ENCODE measurements at places on chromosomes 4 and X.
A peak's percentile ranks its signal among the peaks of the same experiment; 100 is the strongest.

- DNase-seq, result no peak
These were observed 465.1 kb downstream of the PDHA2 start for GRCh38 chr4:96305030-96305429.

DNA sequence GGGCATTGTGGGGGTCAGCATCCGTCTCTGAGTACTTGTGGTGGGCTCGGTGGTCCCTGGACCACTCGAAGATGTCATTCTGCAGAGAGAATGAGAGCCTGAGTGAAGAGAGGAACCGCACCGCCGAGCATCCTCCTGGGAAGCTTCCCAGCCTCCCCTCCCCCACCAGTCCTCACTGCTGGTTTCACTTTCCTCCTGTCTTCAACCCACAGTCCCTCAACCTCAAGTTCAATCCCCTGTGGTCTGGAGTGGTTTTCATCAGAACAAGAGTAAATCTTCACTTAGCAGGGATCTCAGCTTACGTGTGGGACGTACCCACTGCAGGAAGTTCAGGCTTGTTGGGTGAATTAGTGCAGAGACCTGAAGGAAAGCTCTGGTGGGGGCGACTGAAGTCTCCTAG is 117.8 kb downstream of the SCD5 start:
- no peak for DNase-seq

- DNase-seq, result no peak
These were observed 764 bp downstream of the PDGFRA start for GRCh38 chr4:54229631-54230483.

- DNase-seq, result no peak
These were observed 268.4 kb downstream of the PPP3CA start for GRCh38 chr4:101078950-101079349.

GRCh38 chr4:189807031-189807430 is 133.6 kb upstream of the FRG1 start:
- DNase-seq, result no peak

- DNase-seq, result no peak
These were observed at the start of gene WAS for GRCh38 chrX:48683411-48683982. Gene WAS (plus strand): TSS chrX:48683799. CDS start chrX:48683854, 55 bp downstream.

GRCh38 chrX:119041175-119041574 is 31.6 kb upstream of the CT47C1 start:
- no peak for DNase-seq

- DNase-seq, result no peak
These were observed 192.2 kb downstream of the BCOR start for GRCh38 chrX:39905538-39905891.

GRCh38 chr4:99587803-99588202 is 13.2 kb downstream of the MTTP start:
- no peak for DNase-seq

DNA sequence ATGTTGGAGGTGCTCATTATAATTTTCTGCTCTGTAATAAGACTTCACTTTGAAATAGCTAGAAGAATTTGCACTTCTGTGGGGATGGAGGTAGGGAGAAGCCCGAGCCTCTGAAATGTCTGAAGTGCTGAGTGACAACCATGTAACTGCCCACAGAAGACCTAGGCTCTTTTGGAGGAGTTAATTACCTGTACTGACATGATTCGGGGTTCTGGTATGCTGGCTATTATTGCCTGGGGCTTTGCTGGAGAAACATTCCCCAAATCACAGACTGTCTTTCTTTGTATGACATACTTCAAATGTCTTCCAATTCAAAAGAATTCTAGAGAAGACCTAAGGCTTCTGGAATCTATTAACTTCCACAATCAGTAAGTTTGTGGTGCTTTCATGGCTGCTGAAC is 211.2 kb upstream of the POF1B start:
- DNase-seq, result no peak

DNA sequence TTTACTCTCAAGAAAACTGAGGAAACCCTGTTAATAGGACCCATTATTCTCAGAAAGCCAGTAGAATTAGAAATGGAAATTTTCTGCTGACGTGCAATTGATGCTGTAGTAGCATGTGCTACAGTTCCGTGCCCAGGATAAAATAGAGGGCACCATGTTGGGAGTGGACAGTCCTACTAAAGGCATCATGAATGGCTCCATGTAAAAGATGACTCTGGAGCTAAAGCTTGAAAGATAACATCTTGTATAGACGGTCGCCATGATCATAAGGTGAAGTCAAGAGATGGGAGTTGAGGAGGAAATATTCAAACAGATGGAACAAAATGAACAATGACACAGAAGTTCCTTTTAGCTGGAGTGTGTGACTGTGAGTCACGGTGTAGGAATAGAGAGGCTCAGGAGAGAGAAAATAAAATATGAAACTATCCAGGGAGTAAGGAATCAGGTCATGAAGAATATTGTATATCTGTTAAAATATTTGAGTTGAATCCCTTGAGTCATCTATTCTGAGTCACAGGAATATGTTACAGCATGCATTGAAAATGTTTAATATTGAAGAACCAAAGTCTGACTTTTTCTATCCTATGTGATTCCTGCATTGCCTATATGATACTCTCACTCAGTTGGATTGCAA is 31.8 kb downstream of the ANXA10 start:
- no peak for DNase-seq

- DNase-seq, result no peak
These were observed 80.5 kb upstream of the SLC4A4 start for GRCh38 chr4:71258323-71258722.

GRCh38 chrX:40174001-40174853 is 76.5 kb upstream of the BCOR start:
- DNase-seq, result peak; percentile 78

DNA sequence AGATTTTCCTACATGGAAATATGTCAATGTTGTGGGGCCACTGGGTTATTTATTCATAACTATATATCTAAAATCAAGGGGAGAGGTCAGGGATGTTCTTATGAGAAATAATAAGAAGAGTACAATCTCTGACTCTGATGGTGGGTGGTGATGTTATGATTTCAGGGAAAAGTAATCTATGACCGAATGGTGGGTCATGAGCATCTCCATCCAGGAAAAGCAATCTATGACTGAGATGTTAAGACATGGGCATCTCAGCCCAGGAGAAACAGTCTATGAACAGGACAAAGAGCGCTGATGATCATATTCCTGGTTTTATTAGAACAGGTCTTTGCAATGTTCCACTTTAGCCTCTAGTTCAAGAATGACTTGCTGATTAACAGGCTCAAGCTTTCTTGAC is 137.1 kb downstream of the ARSF start:
- no peak for DNase-seq

- DNase-seq, result no peak
These were observed 12.1 kb upstream of the MANBA start for GRCh38 chr4:102772738-102773340.

DNA sequence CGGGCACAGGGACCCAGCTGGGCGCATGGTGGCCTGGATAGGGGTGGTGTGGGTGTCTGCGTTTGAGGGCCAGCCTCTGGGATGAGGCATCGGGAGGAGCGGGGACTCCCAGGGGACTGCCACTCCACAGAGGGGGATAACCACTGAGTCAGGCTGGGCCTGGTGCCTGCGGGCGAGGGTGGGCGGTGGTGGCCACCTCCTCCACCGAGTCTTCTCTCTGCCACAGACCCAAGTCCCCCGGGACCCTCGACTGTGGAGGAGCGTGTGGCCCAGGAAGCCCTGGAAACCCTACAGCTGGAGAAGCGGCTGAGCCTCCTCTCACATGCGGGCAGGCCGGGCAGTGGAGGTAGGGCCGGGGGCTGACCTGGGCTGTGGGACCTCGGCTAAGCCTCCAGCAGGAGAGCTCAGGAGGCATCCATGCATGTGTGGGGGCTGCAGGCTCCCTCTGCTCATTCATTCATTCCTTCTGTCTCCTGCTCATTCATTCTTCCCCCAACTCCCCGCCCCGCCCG is 26.4 kb downstream of the DOK7 start:
- peak; percentile 36 for DNase-seq

GRCh38 chr4:139315221-139315675 is 13.0 kb upstream of the NDUFC1 start:
- DNase-seq, result no peak

- DNase-seq, result no peak
These were observed 23.8 kb upstream of the LRCH2 start for GRCh38 chrX:115257711-115258110.

DNA sequence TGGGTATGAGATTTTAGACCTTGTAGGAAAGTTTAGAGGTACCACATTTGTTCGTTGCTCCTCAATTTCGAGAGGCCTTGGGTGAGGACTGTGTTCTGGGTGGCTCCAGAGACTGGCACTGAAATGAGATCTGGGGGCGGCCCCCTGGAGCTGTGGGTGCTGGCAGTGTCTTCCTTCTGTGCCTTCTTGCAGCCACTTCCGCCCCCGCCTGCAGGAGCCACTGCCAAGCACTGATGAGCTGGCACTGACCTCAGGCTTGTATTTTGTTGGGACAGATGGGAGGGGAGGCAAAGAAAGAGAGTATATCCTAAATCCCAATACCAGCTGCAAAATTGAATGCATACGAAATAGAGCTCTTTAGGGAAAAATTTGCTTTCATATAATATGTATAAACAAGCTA is 64.5 kb upstream of the CLDN34 start:
- no peak for DNase-seq

GRCh38 chrX:150958177-150958576 is 25.0 kb upstream of the HMGB3 start:
- DNase-seq, result peak; percentile 68

DNA sequence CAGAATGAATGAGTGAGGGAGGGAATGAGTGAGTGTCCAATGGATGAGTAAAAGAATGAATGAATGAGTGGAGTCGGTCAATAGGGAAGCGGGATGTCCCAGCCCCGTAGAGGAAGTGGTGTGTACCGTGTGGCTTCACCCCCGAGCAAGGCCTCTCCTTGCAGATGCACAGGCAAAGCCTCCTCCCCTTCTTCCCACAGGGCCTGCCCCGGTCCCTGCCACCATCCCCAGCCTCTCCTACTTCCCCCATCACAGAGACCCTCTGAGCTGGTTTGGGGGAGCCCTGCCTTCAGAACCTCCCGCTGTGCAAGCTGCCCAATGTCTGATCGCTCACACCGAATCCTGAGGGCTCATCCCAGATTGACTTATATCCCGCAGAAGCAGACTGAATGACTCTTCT is 13.6 kb downstream of the HTRA3 start:
- DNase-seq, result no peak

GRCh38 chr4:68373513-68373912 is 23.6 kb upstream of the YTHDC1 start:
- DNase-seq, result no peak

GRCh38 chr4:33649015-33649414 is 2595.3 kb downstream of the ARAP2 start:
- peak; percentile 14 for DNase-seq

GRCh38 chr4:4427886-4428285 is 41.0 kb downstream of the NSG1 start:
- no peak for DNase-seq

DNA sequence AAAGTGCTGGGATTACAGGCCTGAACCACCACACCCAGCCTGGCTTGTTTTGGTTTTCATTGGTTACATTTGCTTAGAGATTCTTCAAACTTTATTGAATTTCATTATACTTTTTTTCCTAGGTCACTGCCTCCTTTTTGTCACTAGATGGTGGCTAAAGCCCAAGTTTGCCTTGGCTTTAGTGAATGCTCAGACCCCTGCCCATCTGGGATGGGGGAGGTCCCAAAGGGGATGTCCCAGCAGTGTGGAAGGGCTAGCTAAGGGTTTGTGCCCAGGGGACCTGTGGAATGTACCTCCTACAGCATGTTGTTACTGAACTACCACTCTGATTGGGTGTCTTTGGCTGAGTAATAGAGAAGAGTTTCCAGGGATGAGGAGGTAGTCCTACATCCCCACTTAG is 58.4 kb downstream of the CEP135 start:
- no peak for DNase-seq

- no peak for DNase-seq
These were observed 417.7 kb upstream of the GALNT7 start for GRCh38 chr4:172750910-172751309.

- no peak for DNase-seq
These were observed 939 bp downstream of the PDK3 start for GRCh38 chrX:24466025-24466424.

DNA sequence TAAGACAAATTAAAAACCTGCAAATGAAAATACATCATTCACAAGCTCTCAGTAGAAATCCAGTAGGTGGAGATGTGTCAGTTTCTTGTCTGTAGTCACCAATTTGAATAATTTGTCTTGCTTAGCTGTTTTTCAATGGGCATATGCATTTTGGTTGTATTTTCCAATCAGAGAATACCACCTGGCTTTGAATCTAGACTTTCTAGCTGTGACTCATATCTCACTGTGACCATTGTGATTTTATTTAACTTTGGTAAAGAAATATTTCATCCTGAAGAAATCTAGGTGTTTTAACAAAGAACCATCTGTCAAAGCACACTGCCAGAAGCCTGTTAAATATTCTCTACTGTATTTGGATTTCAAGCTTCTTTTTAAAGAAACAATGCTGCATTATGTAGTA is 1650.6 kb upstream of the IGFBP7 start:
- DNase-seq, result no peak

DNA sequence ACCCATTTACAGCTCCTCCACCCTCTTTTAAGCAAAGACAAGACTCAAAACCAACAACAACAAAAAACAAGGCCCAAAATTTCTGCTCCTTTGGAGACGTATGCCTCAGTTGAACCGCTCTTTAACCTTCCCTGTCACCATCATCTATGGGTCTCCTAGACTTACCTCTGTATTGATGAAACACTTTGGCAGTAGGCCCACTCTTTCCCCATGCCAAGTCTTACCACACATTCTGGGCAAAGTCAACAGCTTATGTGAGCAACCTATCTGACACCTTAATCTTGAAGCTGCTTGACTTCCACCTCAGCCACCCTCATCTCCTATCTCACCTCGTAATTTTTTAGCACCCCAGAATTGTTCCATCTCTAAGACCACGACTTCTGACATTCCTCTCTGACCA is 99.7 kb upstream of the CXorf66 start:
- no peak for DNase-seq

DNA sequence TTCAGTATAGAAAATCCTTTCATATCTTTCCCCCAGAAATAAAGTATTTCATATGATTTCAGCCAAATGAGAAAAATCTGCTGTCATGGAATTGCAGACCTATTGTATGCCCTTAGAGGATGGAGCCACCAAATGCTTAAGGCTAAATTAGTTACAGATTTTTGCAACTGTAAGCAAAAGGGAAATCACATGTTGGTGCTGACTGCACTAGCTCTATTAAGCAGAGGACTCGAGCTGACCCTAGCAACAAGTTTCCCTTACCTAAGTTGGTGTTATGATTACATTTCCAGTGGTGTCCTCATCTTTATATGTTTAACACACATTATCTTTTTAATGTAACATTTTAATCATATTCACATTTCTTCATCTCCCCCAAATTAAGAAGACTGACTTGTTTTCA is 58.3 kb upstream of the DOCK11 start:
- no peak for DNase-seq

- no peak for DNase-seq
These were observed 103.1 kb downstream of the NPNT start for GRCh38 chr4:105998171-105999063.

- DNase-seq, result peak; percentile 50
These were observed 1.1 kb downstream of the CRMP1 start for GRCh38 chr4:5891563-5892322.

DNA sequence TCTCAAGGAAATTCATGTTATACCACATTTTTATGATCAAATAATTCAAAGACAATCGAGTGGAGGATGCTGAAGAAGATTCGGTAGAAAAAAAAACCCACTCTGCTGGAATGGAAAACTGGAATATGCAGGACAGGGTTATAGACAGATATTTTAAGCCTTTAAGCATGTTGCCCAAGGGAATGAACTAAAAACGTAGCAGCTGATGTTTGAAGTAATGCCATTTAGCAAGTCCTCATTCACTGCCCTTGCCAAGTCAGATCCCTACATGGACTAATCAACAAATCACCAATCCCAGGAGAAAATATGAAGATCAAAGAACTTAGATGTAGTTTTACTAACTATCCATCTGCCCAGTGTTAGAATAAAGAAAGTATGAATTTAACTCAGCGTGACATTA is 75.6 kb upstream of the ETNPPL start:
- no peak for DNase-seq
